ENCODE measurements at places on chromosomes 11 and 22. TPM values are rescaled to one million over a fixed set of nuclear protein-coding genes. Genes with fewer than 3 reads are reported as not detected.
A peak's percentile ranks its signal among the peaks of the same experiment; 100 is the strongest.

- no peak overlapping the region for H3K27ac ChIP-seq
- no peaks in the 10 kb centered on the region for H3K36me3 ChIP-seq
- peaks cover 3% of the 10 kb centered on the region for H3K4me1 ChIP-seq
- no peak for DNase-seq
Observed at GRCh38 chr11:111542606-111543275, 2.2 kb downstream of the LAYN start.

The KDM4E gene
- not detected for total RNA-seq

DNA sequence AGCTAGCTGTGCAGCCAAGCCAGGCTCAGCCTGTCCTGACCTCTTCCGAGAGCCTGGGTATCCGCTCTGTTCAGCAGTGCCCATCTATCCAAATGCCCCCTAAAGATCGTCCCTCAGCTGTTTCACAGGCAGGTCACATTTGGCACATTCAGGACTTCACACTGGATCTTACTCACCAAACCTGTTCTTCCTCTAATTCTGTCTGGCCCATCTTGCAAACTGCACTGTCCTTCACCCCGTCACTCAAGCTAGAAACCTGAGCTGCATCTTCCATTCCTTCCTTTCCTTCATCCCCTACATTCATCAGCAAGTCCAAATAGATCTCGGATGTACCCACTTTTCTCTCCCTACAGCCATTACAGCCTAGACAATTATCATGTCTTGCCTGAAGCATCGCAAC, 60.7 kb upstream of the CSNK2A3 start:
- DNase-seq, result no peak
- no peaks in the 10 kb centered on the region for H3K27me3 ChIP-seq
- no peak overlapping the region for H3K4me3 ChIP-seq
- H3K4me1 ChIP-seq, result no peaks in the 10 kb centered on the region
- H3K27ac ChIP-seq, result no peak overlapping the region

DNA sequence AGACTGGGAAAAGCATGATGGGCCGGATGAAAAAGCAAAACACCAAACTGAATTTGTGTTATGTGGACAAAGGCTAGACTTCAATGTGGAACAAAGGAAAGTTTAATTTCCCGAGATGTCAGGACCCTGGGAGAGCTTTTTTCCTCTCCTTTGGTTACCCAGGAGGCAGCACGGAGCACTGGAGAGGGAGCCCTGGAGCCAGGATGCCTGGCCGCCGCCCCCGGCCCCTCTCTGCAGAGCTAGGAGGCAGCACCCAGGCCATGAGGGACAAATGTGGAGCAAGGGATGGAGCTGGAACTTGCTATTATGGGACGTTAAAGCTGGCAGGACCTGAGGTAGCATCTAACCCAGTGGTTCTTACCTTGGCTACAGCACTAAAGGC, 108.9 kb downstream of the MORC2 start:
- H3K36me3 ChIP-seq, result no peaks in the 10 kb centered on the region
- no peak overlapping the region for H3K27ac ChIP-seq
- no peaks in the 10 kb centered on the region for H3K27me3 ChIP-seq
- no peak overlapping the region for H3K4me3 ChIP-seq
- DNase-seq, result no peak

GRCh38 chr11:2834503-2835273, 50.9 kb downstream of the CDKN1C start:
- no peaks in the 10 kb centered on the region for H3K36me3 ChIP-seq
- no peak overlapping the region for H3K4me3 ChIP-seq
- H3K4me1 ChIP-seq, result no peaks in the 10 kb centered on the region
- DNase-seq, result no peak
- no peak overlapping the region for H3K27ac ChIP-seq
- H3K27me3 ChIP-seq, result no peaks in the 10 kb centered on the region

- DNase-seq, result no peak
- no peak overlapping the region for H3K4me3 ChIP-seq
- no peaks in the 10 kb centered on the region for H3K36me3 ChIP-seq
Observed at GRCh38 chr22:39651053-39651996, 80.8 kb downstream of the CACNA1I start.

GRCh38 chr11:108662700-108663099, 2.2 kb upstream of the DDX10 start:
- H3K36me3 ChIP-seq, result no peaks in the 10 kb centered on the region
- H3K4me1 ChIP-seq, result no peaks in the 10 kb centered on the region
- H3K4me3 ChIP-seq, result no peak overlapping the region
- H3K27ac ChIP-seq, result no peak overlapping the region
- no peaks in the 10 kb centered on the region for H3K27me3 ChIP-seq
- DNase-seq, result no peak

- no peaks in the 10 kb centered on the region for H3K27me3 ChIP-seq
- no peak for DNase-seq
- no peak overlapping the region for H3K4me3 ChIP-seq
- H3K27ac ChIP-seq, result no peak overlapping the region
Observed at GRCh38 chr11:112628676-112629075, 332.5 kb upstream of the NCAM1 start.

The RASD2 gene
- total RNA-seq, result 10.2 TPM

DNA sequence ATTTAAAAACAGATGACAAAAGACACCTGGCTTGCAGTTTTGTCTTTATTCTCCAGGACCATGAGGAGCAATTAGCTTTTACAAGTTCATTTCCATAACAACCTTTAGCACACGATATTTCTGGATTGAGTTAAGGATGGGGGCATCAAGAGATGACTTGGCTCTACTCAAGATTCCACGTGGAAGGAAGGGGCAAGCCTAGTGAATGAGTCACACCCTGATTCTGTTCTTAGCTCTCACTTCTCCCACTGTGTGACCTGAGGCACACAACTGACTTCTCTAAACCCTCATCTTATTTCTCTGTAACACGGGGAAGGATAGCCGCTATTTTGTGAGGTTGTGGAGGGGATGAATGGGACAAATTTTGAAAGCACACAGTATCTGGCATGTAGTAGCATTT, 185.5 kb downstream of the KIRREL3 start:
- no peaks in the 10 kb centered on the region for H3K36me3 ChIP-seq
- H3K27me3 ChIP-seq, result no peaks in the 10 kb centered on the region
- no peak overlapping the region for H3K4me3 ChIP-seq
- H3K4me1 ChIP-seq, result no peaks in the 10 kb centered on the region
- DNase-seq, result no peak

The HIC2 gene
- 6.0 TPM for total RNA-seq

The DEPDC7 gene
- 7.5 TPM for total RNA-seq

The OR4A16 gene
- total RNA-seq, result not detected

DNA sequence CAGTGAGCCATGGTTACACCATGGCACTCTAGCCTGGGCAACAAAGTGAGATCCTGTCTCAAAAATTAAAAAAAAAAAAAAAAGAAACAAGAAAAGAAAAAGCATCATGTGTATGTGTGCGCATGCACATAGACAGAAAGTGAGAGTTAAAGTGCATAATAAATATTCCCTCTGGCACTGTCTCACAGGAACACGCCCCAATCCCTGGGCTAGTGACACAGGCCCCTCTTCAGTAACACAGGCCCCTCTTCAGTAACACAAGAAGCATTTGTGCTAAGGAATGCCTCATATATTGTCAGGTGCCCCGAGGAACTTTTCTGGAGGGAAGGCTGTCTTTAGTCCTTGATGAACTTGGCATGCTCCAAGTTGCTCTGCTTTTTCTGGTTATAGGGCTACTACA, 57.5 kb downstream of the RPL27A start:
- H3K27me3 ChIP-seq, result no peaks in the 10 kb centered on the region
- no peaks in the 10 kb centered on the region for H3K36me3 ChIP-seq
- no peak overlapping the region for H3K27ac ChIP-seq
- H3K4me1 ChIP-seq, result no peaks in the 10 kb centered on the region

DNA sequence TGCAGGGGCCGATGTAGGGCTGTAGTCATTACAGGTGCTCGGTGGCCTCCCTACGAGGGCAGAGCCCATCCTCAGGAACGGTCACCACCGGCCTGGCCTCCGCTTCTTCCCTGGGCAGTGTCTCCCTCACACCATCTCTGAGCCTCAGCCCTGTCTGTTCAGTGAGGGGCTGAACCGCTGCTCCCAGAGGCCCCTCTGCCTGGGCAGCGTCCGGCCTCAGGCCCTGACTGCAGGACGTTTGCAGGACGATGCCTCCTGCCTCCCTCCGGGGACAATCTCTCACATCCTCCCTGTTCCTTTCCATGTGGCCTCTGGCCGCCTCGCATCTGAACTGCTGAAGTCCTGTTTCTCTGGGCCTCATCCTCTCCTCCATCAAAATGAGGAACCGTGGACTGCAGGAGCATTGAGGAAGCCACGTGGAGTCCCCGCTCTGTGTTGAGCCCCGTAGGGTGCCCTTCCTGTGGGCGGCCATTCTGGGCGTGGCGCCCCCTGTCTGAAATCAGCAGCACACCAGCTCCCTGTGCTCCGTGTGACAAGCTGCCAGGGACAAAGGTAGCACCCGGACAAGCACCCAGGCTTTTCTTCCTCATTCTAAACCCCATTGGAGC, 933.5 kb downstream of the BRD1 start:
- no peaks in the 10 kb centered on the region for H3K4me1 ChIP-seq
- no peak overlapping the region for H3K4me3 ChIP-seq
- H3K36me3 ChIP-seq, result no peaks in the 10 kb centered on the region

The PHLDA2 gene
- 31.6 TPM for total RNA-seq

DNA sequence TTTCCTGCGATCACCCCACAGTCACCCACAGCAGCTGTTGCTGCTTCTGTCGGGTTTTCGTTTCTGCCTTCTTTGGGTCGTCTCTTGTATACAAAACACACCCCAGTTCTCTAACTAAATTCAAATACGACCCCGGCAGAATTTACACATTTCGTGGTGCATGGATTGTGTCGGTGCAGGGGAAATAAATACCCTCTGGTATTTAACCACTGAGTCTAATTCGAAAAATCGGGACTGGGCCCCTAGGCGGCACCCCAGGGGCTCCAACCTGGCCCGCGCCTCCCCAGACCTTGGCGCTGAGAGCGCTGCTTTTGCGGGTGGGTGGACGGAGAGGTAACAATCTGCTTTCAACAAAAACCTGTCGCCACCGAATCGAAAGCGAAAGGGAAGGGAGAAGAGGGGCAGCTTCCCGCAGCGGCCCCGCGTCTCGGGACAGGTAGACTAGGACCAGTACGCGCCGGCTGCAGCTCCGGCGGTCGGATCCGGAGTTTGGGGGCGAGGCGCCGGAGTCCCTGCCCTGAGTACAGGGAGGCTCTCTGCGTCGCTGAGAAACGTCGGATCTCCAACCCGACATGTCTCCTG, 4.4 kb downstream of the ALX4 start:
- H3K36me3 ChIP-seq, result no peaks in the 10 kb centered on the region
- peaks cover 86% of the 10 kb centered on the region for H3K27me3 ChIP-seq
- peaks cover 6% of the 10 kb centered on the region for H3K4me1 ChIP-seq

DNA sequence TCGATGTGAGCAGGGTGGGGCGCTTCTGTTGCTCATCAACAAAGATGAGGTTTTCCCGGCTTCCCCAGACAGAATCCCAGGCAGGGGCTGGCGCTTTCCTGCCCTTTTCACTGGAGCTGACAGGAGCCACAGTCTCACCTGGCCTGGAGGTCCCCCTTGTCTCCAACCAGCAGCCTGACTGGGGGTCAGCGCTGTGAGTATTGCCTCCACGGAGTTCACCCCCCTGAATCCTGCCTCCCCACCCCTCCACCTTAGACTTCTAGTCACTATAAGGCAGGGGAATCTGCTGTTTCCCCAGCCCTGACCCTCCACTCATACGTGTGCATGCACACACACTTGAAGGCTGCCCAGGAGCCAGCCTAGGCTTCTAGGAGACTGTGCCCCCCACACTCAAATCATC, 58.8 kb upstream of the LYVE1 start:
- no peak overlapping the region for H3K4me3 ChIP-seq
- H3K27me3 ChIP-seq, result no peaks in the 10 kb centered on the region
- no peak for DNase-seq
- no peaks in the 10 kb centered on the region for H3K36me3 ChIP-seq
- no peak overlapping the region for H3K27ac ChIP-seq
- H3K4me1 ChIP-seq, result no peaks in the 10 kb centered on the region

DNA sequence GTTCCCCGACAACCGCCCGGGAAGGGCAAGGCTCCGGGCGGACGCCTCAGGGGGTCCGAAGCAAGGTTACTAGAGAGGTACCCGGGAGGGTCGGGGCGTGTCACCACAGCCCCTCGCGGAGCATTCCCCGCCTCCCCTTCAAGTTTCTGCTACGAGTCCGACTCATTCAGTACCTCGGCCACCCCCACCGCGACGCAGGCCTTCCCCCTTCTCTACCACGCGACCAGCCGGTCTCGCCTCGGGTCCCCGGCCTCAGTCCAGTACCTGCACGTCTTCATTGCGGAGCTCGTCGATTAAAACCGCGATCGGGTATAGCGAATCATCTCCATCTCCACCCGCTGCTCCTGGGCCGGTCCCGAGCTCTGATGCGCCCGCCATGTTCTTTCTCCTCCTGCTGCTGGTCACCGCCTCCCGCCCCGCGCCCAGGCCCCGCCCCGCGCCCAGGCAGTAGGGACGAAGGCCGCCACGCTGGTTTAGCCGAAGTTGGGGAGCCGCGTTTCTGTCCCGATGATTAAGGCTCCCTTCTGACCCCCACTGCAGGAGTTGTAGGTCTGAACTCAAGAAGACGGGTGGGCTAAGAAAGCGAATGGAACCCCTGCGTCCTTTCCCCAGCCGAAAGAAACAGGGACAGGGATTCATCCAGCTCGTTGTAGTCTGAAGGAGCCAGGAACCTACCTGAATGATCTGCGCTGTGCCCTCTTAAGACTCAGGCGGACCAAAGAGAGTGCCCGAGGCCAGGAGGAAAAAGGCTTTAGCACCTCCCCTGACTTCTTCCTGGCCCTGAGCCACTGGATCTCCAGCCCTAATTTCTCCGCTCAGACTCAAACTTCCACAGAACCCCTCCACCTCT, at the start of gene PPP2R1B:
Gene PPP2R1B (minus strand): TSS at position 406 of the 850 bp plus-strand sequence. CDS start 28 bp downstream, at position 378.
- peak; percentile 87 for DNase-seq
- no peaks in the 10 kb centered on the region for H3K36me3 ChIP-seq
- peak within 1 kb of the TSS; percentile 96 for H3K4me3 ChIP-seq
- no peaks in the 10 kb centered on the region for H3K27me3 ChIP-seq
- H3K27ac ChIP-seq, result peak within 1 kb of the TSS; percentile 78

DNA sequence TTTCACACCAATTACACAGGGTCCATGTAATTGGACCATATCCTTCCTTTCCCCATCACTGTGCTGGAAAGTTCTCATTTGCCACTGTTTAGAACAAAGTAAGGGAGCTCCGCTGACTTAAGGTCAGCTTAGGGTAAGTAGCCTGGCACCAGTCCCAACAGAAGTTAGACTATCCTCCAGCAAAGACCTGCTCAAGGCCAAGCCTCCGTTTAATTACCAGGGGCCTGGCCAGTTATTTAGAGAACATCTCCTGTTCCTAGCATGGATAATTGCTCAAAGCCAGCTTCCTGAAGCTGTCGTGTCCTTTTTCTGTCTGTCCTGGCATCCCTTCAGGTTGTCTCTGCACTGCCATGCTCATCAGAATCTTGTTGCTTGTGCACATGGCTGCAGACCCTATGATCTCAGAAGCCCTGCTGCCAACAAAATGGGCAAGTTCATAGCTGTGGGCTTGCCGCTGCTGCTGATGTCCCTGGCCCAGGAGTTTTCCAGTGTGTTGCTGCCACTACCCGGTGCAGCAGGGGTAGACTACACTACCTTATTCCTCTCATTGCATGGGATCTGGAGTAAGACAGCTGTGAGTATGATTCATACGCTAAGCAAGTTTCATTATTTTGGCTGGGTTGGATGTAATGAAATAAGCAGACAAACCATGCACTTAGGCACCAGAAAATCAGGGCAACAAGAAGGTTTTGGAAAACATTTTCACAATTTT, 8.1 kb downstream of the OR8A1 start:
- H3K27ac ChIP-seq, result no peak overlapping the region
- no peak overlapping the region for H3K4me3 ChIP-seq
- H3K4me1 ChIP-seq, result no peaks in the 10 kb centered on the region
- H3K27me3 ChIP-seq, result no peaks in the 10 kb centered on the region
- no peaks in the 10 kb centered on the region for H3K36me3 ChIP-seq

The ZNRF3 gene
- total RNA-seq, result 5.9 TPM

The P2RY2 gene
- total RNA-seq, result 27.4 TPM

Data from colonic mucosa (tissue), 4 donors.